ENCODE measurements at places on chromosomes 2 and 18.

- no peak for DNase-seq
Measured at GRCh38 chr2:66543257-66543767, 108.4 kb downstream of the MEIS1 start.

GRCh38 chr2:17918789-17919188 lies 40.3 kb downstream of the KCNS3 start:
- no peak for DNase-seq

DNA sequence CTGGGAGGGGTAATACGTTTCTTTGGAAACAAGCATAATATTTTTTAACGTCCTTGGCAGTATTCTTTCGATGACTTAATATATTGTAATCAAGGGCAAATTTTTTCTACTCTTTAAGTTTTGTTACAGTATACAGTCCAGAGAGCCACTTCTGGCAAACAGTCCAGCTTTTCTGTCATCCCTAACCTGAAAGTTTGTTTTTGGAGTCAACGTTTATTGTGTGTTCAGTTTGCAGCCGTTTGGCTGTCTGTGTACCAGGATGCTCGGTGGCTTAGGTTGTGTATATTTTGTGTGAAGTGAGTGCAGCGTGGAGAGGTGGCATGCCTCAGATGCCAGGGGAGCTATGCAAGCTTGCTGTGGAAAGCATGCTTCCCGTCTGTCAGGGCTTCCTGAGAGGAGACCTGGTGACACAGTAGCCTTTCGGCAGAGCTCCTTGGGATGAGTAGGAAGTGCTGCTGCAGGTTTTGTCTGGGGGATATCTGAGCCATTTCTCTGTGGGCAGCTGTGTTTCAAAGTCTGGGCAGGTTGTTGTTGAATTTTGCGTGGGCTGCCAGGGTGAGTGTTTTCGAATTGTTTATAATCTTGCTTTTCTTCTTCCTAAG lies 14.7 kb downstream of the MAP3K20 start:
- no peak for DNase-seq

DNA sequence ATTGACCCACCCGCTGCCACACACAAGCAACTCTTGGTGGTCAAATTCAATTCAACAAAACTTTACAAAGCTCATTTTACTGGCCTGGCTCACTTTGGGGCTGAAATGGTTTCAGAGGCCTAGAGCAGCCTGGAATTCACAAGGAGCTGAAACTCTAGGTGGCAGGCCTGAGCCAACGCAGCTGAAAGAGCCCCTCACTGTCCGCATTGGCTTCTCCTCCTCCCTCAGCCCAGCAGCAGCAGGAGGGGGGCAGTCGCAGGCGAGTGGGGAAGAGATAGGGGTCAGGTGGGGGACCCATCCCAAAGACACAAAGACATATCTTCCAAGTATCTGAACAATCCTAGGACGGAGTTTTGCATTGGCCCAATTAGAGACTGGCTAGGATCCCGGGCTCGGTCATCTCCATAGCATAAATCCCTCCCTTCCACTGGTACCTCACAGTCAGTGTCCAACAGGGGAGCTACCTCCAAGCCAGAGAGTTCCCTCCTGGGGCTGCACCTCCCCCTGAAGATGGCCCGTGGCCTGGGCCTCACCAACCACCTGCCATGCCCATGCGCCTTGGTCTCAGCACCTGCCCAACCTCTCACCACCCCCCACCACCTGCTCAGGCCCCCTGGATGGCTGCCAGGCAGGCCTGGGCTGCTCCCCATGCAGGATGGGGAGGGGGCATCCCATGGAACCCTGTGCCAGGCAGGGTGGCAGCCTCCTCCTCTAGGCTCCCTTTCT lies 113.4 kb downstream of the ZBTB7C start:
- DNase-seq = no peak

DNA sequence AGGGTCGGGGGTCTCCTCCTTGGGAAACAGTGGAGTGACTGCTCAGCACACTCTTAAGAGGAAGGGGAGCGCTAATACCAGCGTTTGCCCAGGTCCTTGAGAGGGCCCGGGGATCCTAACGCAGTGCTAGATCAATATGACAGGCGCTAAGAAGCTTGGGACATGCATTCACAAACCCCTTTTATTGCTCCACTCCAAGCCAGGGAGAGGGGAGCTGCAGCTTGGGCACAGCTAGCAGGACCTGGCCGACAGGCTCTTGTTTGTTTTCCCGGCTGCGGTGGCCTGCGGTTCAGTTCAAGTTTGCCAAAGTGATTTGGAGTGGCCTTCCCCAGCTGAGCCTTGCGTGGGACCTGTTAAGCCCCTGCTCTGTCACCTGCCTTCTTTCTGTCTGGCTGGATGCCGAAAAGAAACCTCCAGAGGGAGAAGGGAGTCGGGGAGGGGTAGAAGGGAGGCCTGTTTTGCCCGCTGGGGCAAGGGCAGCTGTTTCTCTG lies 152.1 kb downstream of the GLI2 start:
- DNase-seq = no peak

DNA sequence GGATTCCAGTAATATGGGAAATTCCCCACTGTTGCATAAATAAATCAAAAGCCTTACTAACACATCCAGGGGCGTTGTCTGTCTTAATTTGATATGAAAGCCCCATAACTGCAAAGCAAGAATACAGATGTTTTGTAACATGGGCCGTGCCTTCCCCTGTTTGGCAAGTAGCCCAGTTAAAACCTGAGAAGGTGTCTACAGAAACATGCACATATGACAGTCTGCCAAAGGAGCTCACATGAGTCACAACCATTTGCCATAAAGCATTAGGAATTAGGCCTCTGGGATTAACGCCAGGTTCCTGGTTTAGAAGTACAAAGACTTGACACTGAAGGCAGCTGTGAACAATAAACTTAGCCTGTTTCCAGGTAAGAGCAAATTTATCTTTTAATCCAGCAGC lies 43.1 kb upstream of the LONRF2 start:
- peak; percentile 74 for DNase-seq
